Posterior cingulate gyrus (tissue), 11 donors: ENCODE measurements at places on chromosomes 2 and 18.
A peak's percentile ranks its signal among the peaks of the same experiment; 100 is the strongest.

- no peak for DNase-seq
These were observed 39.7 kb downstream of the ANXA4 start for GRCh38 chr2:69781321-69782248.

DNA sequence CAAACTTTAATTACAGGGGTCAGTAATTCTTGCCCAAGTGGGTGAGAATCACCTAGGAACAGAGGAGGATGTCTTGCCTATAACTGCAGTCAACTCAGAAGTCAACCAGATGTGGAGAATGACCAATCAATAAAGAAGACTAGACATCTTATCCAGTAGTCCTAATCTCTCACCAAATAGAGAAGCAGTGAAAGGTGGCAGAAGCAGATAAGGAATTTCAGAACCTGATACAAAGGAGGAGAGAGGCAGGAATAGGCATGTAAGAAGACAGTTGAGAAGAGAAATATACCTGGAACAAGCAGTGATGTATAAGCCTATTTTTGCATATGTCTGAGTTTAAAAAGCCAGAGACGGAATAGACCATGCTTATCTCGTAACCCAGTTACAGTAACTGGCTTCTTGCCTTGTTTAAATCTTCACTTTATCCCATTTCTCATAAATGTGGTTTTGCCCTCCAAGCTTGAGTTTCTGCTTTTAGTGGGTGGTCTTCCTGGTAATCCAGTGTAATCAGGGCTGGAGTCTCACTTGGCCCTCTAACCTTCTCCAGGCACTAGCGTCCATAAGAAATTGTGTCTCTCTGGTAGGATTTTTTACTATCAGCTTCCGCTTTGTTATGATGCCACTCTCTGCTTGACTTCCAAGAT is 401.0 kb downstream of the SUCLG1 start:
- no peak for DNase-seq

- no peak for DNase-seq
These were observed 33.5 kb downstream of the STAT4 start for GRCh38 chr2:191117341-191117740.

- DNase-seq: no peak
These were observed 62.5 kb downstream of the SPHKAP start for GRCh38 chr2:228118940-228119339.

- peak; percentile 63 for DNase-seq
These were observed 32.6 kb upstream of the E2F6 start for GRCh38 chr2:11498543-11499034.

- DNase-seq: no peak
These were observed 905.6 kb downstream of the TSN start for GRCh38 chr2:122660786-122661634.

DNA sequence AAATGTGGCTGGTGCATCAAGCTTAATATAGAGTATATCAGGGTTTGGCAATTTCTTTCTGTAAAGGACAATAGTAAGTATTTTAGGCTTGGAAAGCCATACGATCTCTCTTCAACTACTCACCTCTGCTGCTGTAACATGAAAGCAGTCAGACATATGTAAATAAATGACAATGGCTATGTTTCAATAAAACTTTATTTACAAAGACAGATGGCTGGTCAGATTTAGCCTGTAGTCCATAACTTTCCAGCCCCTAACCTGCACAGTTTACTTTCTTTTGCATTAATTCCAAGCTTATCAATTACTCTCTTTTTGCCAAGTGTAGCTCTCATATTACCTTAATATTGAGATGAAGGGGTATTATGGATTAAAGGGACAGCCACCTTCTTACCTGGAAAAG is 83.1 kb downstream of the LRATD1 start:
- DNase-seq: no peak
